Uterus (tissue), 4 donors: ENCODE measurements at places on chromosomes 16 and 17. TPM values are rescaled to one million over a fixed set of nuclear protein-coding genes. Genes with fewer than 3 reads are reported as not detected.

GRCh38 chr17:64504769-64505339 is 1.2 kb downstream of the DDX5 start:
- no peaks in the 10 kb centered on the region for H3K27me3 ChIP-seq
- DNase-seq, result peak; percentile 34
- peaks cover 15% of the 10 kb centered on the region for H3K4me1 ChIP-seq
- H3K36me3 ChIP-seq, result no peaks in the 10 kb centered on the region
- peak overlapping the region; percentile 100 for H3K27ac ChIP-seq
- peak overlapping the region; percentile 99 for H3K4me3 ChIP-seq

- no peak for DNase-seq
- H3K27me3 ChIP-seq, result no peaks in the 10 kb centered on the region
- no peaks in the 10 kb centered on the region for H3K4me1 ChIP-seq
Observed at GRCh38 chr17:30304778-30305177, 13.0 kb upstream of the BLMH start.

- H3K4me3 ChIP-seq, result no peak overlapping the region
- peak overlapping the region; percentile 87 for H3K27ac ChIP-seq
- no peak for DNase-seq
- H3K36me3 ChIP-seq, result no peaks in the 10 kb centered on the region
Observed at GRCh38 chr17:73281928-73282327, 20.2 kb upstream of the CPSF4L start.

GRCh38 chr16:62652441-62653120 is 616.3 kb upstream of the CDH8 start:
- H3K4me1 ChIP-seq, result no peaks in the 10 kb centered on the region
- H3K27ac ChIP-seq, result no peak overlapping the region
- H3K36me3 ChIP-seq, result no peaks in the 10 kb centered on the region
- DNase-seq, result no peak
- no peaks in the 10 kb centered on the region for H3K27me3 ChIP-seq

DNA sequence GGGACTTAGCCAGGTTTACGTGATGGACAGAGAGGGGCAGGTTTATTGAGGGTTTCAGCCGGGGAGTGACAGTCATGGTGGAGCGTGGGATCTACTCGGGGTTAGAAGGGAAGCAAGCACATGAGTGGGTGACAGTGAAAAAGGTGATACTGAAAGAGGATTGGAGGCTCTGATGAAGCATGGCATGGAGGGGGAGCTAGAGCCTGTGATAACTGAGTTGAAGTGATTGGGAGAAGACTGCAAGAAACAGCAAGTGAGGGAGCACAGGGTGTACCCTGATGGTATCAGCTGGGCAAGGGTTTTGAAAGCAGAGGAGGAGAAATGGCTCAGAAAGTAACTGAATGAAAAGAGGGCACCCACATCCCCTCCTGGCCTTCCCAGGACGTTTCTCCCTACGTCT is 6.7 kb upstream of the KSR1 start:
- no peaks in the 10 kb centered on the region for H3K27me3 ChIP-seq
- no peaks in the 10 kb centered on the region for H3K36me3 ChIP-seq
- H3K4me1 ChIP-seq, result no peaks in the 10 kb centered on the region
- DNase-seq, result no peak

DNA sequence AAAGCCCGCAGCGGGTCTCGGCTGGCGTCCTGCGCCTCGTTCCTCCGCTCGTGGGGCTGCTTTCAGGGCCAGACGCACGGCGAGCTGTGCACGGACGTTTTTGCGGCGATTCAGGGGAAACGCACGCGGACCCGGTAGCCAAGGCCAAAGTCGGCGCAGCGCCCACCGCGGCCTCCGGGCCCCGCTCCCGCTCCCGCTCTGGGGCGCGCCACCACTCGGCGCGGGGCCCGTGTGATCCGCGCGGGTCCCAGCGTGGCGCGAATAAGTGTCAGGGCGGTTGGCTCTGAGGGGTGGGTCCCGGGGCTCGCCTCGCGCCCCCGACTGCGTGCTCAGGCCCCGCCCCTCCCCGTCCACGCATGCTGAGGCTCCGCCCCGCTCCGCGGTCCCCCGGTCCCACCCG is 694 bp upstream of the TBCD start:
- no peaks in the 10 kb centered on the region for H3K27me3 ChIP-seq
- H3K4me1 ChIP-seq, result no peaks in the 10 kb centered on the region
- H3K36me3 ChIP-seq, result no peaks in the 10 kb centered on the region
- peak overlapping the region; percentile 61 for H3K27ac ChIP-seq
- H3K4me3 ChIP-seq, result peak overlapping the region; percentile 96

DNA sequence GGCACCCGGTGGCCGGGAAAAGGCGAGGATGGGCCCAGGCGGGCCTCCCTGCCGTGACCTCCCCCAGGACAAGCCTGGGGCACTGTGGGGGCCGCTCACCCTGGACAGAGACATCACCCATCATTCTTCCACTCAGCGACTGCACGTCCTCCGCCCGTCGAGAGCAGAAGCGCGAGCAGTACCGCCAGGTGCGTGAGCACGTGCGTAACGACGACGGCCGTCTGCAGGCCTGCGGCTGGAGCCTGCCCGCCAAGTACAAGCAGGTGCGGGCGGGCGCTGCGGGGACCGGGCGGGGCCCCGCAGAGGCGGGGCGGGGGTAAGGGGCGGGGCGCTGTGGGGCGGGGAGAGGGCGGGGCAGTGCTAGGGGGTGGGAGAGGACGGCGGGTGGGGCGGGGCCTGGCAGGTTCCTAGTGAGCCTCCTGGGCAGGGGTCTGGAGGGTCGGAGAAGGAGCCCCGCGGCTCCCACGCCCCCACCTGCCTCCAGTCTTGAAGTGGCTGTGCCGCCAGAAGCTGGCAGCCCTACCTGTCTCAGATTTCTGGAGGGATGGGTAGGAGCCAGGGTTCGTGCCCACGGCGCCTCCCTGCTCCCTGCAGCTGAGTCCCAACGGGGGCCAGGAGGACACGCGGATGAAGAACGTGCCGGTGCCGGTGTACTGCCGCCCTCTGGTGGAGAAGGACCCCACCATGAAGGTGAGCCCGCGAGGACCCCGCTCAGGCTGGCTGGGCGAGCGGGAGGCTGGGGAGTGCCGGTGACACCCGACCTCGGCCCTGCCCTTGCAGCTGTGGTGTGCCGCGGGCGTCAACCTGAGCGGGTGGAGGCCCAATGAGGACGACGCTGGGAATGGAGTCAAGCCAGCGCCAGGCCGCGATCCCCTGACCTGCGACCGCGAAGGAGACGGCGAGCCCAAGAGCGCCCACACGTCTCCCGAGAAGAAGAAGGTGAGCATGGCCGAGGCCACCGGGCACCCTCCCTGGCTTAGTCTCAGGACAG is 7.5 kb downstream of the NME3 start:
- no peak overlapping the region for H3K4me3 ChIP-seq
- no peaks in the 10 kb centered on the region for H3K4me1 ChIP-seq

DNA sequence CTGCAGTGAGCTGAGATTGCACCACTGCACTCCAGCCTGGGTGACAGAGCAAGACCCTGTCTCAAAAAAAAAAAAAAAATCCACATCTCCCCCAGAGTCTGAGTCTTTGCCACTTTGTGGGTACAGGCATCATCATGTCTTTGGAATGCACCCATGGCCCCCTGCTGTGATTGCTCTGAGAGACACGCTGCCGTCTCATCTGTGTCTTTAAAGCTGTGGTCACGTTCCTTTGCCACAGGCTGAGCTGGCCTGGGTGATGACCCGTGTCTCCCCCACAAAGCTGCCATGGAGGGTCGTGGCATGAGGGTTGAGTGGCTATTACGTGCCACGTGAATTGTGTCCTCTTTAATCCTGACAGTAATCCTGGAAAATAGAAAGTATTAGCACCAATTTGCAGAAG is 20.2 kb downstream of the CRISPLD2 start:
- H3K27ac ChIP-seq, result peak overlapping the region; percentile 99
- H3K4me3 ChIP-seq, result no peak overlapping the region
- DNase-seq, result no peak
- no peaks in the 10 kb centered on the region for H3K27me3 ChIP-seq

DNA sequence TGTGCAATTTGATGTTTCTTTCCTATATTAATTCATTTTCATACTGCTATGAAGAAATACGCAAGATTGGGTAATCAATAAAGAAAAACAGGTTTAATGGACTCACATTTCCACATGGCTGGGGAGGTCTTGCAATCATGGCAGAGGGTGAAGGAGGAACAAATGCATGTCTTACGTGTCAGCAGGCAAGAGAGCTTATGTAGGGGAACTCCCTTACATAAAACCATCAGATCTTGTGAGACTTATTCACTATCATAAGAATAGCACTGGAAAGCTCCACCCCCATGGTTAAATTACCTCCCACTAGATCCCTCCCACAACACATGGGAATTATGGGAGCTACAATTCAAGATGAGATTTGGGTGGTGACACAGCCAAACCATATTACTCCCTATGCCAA is 418.9 kb upstream of the MAF start:
- H3K4me3 ChIP-seq, result no peak overlapping the region
- H3K27me3 ChIP-seq, result no peaks in the 10 kb centered on the region
- no peaks in the 10 kb centered on the region for H3K4me1 ChIP-seq
- DNase-seq, result no peak

The ADAM11 gene
- total RNA-seq, result 2.6 TPM

The KRT40 gene
- not detected for total RNA-seq

The MMP15 gene
- 4.8 TPM for total RNA-seq

The KRT33A gene
- total RNA-seq, result not detected

The KIF18B gene
- not detected for total RNA-seq

The MPDU1 gene
- total RNA-seq, result 2.6 TPM
